Heart left ventricle (tissue), 16 donors: ENCODE measurements at places on chromosomes 2 and 18.

DNA sequence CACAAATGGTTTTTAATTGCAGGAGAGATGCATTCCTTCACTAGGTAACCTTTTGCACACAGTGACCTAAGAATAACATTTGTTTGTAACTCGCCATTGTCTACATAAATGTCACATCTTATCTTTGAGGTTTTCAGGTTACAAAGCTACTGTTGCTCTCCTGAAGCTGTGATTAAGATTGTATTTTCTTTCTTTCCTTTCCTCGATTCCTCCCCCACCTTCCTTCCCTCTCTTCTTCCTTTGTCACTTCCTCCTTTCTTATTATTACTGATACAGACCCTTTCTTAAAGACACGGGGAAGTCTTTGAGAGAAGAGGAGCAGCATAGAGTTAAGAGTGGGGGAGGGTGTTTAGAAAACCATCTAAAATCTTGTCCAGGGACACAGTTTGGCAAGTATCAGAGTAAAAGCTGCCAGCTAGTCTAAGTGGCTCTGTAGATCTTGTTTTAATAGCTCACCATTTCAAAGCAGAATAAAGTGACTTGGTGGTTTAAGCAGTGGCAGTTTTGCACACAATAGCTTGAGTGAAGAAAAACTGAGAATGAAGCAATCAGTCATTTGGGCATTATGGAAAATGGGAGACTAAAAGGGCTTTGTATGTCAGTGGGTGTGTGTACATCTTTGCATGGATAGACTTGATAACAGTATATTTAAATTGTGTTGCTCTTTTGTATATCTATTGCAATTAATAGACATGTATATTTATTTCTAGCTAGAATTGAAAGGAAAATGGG, 10.9 kb downstream of the CERS6 start:
- no peak for DNase-seq

DNA sequence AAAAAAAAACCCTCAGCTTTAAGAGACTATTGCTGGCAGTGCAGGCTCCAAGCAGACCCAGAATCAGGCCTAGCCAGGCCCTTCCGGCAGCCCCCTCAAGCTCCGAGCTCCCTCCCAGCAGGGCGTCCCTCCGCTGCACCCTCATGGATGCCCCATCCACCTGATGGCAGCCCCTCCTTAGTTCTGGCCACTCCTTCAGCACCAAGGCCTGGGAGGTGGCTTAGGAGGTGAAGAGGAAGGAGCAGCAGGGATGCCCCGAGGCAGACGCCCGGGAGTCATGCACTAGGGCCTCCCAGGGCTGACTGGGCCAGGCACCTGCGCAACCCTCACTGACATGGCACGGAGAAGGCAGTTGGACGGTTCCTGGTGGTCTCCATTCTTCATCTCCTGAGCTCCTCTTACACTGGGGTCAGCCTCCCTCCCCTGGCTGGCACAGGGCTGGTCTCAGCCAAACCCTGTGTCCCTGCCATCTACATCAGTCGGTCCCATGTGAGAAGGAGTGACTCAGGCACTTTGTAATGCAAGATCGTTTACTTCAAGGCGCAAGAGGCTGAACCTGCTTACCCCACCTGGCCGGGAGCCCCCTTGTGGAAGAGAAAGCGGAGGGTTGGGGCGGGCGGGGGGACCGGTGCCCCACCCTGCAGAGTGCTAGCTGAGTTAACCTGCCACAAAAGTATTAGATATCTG, 53.5 kb upstream of the ID2 start:
- no peak for DNase-seq

DNA sequence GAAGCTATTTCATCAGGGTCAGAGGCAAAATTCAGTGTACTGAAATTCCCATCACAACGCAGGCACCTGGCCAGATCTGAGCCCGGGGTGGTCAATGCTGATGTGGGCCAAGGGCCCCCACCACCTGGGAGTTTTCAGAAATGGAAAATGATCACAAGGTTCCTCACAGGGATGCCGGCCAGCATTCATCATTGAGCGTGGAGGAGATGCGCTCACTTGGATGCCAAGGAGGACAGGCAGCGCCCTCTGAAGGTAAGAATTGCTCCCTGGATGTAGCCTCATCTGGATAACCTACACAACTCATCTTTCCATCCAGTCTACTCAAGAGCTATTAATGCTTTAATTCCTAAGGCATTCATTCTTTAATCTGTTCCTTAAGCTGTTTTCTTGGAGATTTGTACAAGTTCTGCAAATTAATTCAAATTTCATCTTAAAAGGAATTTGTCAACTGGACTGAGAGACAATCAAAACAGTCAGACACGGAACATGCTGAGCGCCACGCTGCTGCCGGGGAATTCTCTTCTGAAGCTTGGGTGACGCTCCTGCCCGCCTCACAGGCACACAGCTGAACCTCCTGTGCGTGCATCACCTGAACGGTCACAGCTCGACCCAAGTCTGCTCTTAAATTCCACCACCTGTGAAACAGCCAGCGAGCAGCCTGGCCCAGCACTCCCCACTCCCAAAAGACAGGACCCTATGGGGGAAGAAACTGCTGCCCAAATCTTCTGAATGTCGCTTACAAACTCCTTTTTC, 206.7 kb downstream of the HDAC4 start:
- peak; percentile 2 for DNase-seq

DNA sequence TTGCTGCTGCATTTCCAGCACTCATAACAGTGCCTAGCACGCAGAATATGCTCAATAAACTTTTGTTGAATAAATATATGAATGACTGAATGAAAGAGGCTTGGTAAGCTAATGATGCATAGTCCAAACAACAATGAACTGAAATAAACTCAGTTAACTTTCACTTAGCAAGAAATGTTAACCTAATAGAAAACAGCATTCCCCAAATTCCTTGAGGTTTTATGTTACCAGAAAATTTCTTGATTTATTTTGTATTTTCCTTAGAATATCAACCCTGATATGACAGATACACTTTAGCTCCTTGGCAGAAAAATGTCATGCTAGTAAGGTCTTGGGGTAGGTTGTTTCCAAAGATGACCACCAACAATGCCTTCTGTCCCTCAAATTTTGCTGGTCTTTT, 217.4 kb downstream of the KCNE4 start:
- DNase-seq = no peak

DNA sequence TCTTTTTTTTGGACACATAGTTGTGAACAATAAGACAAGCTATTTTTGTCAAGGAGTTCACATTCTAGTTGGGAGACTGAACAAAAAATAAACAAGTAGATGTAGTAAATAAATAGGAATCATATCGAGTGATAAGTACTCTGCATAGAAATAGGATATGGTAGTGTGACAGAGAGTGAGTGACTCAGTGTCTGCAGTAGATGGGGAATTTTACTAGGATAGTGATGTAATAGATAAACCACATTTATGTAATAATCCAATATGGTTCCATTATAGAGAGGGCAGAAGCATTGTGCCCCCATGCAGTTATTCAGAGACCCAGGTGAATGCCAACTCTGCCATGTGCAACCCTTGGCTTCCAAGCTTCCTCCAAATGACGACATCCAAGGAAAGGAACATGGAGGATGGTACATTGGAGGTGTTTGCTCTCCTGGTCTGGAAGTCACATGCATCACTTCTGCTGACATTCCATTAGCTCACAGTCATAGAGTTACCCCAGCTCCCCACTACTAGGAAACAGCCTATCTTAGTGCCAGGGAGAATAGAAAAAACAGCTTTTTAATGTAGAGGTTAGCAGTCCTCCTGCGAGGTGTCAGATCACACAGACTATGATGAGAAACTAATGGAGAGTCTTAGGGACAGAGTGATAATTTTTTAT, 595.4 kb downstream of the NYAP2 start:
- DNase-seq = no peak
